Stimulated activated CD4-positive, alpha-beta T cell treated with anti-CD3 and anti-CD28 coated beads, Interleukin-15, amount 100 ng/mL, for 24 hours (primary cell): ENCODE measurements at places on chromosomes 1 and 21.

GRCh38 chr1:85404408-85404807 lies 60.6 kb downstream of the DDAH1 start:
- no peak for DNase-seq

GRCh38 chr1:41236781-41237180 lies 5.3 kb downstream of the SCMH1 start:
- no peak for DNase-seq

DNA sequence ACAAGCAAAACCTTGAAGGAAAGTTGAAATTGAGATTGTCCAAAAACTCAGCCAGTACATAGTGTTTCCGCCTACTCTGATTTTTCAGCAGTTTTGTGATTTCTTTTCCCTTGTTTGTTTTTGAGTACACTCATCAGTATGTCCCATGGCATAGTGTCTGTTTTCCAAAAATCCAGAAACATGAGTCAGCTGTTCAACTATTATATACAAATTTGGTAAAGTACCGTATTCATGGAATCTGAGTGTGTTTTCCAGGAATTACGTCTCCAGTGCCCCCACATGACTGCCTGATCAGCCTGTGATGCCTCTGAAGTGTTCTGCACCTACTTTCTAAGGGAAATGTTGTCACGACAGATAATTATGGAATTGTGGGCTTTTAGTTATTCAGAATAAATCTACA lies 186.8 kb downstream of the LTN1 start:
- DNase-seq = no peak

GRCh38 chr1:43056981-43057391 lies 98.3 kb upstream of the SLC2A1 start:
- DNase-seq = no peak

- peak; percentile 96 for DNase-seq
Measured at GRCh38 chr21:36060159-36060921, at the start of gene SETD4. Gene SETD4, minus strand, starts transcription at chr21:36060526. Its CDS starts 1,638 bp downstream, at chr21:36058888.

GRCh38 chr21:35075546-35075945 lies 26.4 kb upstream of the RUNX1 start:
- DNase-seq = no peak

GRCh38 chr1:221015159-221015790 lies 136.0 kb downstream of the HLX start:
- DNase-seq = no peak

GRCh38 chr1:151508833-151509232 lies 2.4 kb upstream of the CGN start:
- DNase-seq = no peak

DNA sequence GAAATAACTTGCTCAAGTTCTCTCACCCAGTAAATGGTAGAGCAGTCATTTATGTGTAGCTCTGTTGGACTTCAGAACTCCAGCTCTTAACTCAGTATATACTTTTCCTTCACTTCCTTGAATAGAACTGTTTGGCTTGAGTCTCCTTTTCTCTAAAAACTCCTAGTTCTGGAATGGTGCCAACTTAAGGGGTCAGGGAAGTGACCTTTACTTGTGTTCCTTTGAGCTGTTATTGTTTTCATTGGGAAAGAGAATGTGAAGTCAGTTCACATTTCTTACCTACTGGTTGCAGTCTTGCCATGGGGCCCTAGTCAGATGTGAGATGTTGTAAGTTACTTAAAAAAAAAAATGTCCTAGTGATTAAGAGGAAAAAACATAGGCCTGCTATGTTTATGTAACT lies 77.0 kb upstream of the MACF1 start:
- DNase-seq = no peak

- DNase-seq = no peak
Measured at GRCh38 chr1:28815533-28816185, 3.7 kb downstream of the OPRD1 start.

- no peak for DNase-seq
Measured at GRCh38 chr1:116356673-116357072, 16.4 kb upstream of the ATP1A1 start.

DNA sequence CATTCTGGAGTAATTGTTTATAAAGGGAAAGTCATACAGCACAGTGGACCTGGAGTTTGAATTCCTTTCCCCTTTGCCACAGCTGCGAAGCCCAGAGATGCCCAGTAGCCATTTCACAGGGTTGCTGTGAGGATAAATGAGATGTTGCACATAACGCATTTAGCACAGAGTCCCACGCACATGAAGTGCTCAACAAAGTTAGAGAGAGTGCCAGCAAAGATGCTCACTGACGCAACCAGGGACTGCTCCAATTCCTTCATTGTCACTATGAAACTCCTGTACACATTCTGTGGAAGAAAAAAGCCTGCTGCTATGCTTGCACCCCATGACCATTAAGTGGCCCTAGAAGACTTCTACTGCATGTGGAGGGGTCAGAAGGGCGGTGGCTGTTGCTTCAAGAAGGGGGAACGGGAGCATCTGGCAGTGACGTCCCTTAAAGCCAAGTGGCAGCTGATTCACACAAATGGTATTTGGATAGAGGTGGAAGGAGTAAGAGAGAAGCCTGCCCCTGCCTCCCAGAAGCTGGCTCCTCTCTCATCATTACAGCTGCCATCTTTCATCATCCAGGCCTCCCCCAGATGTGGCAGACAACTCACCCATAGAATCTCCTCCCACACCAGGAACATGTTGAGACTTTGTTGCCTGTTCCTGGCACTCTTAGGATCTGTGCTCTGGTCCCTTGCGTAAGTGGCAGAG lies 26.5 kb upstream of the VAV3 start:
- DNase-seq = no peak

- peak; percentile 30 for DNase-seq
Measured at GRCh38 chr1:240091614-240092300, at the start of gene FMN2. Gene FMN2, plus strand, starts transcription at chr1:240091883. Its CDS starts 227 bp downstream, at chr1:240092110.

DNA sequence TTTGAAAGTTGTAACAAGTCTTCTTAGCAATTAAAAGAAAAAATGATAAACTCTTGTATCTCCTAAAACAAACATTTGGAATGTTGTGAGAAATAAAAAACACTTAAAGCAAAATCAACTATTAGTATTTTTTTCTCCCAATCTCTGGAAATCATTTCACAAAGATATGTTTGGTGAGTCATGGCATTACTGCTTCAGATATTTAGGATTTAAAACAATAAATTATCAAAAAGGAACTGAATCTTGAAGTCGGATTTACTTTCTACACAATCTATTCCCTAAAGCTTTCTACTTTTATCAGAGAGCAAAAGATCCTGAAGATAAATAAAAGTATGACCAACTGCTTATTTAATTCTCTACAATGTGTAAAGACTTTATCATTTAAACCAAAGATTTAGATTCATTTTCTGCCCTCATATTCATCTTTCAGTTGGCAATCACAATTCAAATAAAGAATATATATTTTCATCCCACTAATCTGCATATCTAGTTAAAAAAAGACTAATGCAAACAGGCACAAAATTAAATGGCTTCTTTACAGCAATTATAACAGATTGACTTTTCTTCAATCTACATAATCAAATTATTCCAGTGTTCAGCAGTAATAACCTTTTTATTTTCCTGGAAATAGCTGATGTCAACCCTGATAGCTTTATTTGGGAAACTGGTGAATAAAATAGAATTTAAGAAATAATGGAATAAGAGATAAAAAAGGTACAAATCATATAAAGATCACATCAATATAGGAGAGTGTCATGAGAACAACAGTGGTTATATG lies 230.0 kb downstream of the COP1 start:
- DNase-seq = no peak

DNA sequence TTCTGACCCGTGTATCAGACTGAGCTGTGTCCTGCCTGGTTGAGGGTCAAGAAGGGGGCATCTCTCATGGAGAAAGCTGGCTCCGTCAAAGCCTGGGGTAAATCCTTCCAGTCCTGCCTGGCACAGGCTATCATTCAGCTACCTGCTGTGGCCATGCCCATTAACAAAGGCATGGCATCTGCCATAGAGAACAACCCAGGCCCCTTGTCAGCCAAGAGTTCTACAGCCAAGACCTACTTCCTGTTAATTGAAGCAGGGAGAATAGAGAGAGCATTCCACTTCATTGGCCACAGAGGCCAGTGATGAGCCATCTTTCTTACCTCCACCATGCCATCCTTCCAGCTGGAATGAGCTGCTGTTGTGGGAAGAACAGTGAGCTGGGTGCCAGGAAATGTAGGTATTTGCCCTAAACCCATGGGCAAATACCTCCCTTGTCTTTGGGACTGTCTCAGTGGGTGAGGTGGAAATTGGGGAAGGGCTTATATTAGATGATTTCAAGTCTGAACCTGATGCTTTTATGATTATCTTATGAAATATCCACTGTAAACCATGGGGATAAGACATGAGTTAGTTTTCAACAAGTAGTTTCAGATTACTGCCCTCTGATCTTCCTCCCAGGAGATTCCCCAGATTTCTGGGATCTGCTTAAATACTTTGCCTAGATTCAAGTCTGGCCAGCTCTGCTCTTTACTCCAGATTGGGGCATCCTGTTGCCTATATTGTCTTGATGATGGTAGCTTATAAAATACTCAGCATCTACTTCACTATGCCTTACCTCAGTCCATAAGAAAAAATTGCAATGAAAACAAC lies 11.2 kb upstream of the KCNQ4 start:
- DNase-seq = no peak

- DNase-seq = no peak
Measured at GRCh38 chr1:30368651-30369240, 354.6 kb downstream of the MATN1 start.

DNA sequence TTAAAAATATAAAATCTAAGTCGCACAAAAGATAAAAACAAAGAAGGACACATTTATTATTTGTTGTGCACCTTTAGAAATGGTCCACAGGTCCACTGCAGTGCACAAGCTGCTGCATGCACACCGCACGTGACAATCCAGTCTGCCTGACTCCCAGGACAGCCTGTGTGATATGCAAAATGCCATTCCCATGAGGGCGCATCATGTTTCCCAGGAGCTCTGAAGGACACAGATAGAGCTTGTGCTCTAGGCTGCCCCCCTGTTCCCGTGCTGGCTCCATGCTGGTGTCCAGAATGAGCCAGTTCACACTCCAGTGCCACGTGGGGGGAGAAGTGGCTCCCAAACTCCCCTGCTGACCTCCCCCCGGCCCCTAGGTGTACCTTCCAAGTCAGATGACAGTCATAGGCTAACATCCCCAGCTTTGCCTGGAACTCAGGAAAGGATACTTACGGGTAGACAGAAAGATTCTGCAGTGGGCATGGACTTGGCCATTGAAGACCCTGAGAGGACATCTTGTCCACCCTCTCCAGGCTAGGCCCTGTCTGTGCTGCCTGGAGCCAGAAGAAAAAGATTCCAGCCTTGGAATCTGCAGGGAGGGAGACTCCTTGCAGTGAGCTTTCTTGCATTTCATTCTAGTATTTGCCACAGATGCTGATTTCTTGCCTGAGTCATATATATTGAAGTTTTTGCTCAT lies 26.3 kb downstream of the RAB7B start:
- no peak for DNase-seq

DNA sequence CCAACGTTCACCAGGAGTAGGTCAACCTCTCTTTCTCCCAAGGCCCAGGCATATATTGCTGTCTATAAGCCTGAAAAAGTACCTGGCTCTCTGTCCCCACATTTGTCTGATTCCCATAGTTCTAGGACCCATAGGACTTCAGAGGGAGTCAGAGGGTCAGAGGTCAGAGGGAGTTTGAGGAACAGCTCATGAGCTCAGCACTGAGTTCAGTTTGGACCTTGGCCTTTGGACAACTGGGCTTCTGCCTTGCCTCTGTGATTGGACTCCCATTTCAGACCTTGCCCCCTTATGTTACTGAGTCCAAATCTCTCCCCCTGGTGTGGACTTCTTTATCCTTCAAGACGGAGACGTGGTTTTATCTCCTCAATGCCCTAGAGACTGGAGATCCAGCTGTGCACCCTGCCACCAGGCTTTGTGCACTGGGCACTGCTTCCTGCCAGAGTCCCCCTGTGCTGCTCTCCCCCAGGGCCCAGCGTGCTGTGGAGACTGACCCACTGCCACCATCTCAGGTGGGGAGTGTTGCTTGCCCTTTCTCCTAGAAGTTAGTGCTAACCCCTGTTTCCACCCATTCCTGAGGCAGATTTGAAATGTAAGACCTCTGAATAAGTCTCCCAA lies 3.2 kb downstream of the CTSE start:
- no peak for DNase-seq

GRCh38 chr1:35572296-35572695 lies 818 bp upstream of the TFAP2E start:
- DNase-seq = no peak

DNA sequence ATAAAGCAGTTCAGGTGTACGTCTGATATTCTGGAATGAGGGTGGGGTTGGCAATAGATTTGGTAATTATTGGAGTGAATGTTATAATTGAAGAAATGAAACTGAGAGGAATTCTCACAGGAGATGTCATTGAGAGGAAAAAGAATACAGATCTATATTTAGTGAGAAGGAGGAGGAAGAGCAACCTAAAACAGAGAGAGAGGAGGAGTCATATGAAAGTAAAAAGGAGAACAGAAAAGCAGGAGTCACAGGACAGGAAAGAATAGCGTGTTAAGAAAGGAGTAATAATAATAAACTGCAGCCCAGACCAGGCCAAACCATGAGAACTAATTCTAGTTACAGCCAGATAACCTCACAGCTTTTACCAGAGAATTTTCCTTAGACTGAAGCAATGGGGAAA lies 62.7 kb upstream of the MROH9 start:
- DNase-seq = no peak

DNA sequence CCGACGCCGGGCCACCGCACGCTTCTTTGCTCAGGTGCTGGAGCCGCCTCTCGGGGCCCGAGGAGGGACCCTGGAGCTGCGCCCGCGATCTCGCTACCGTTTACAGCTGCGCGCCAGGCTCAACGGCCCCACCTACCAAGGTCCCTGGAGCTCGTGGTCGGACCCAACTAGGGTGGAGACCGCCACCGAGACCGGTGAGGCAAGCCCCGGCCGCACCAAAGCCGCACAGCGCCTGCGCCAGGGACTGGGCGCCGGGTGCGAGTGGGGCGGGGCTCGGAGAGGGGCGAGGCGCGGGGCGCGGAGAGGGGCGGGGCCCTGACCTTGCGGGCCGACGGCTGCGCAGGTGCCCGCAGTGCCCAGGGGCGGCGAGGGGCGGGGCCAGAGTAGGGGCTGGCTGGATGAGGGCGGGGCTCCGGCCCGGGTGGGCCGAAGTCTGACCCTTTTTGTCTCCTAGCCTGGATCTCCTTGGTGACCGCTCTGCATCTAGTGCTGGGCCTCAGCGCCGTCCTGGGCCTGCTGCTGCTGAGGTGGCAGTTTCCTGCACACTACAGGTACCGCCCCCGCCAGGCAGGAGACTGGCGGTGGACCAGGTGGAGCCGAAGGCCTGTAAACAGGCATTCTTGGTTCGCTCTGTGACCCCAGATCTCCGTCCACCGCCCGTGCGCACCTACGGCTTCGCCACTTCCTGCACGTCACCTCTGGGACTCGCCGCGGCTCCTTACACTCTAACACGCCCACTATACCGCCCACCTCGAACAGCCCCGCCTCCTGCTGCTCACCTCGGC lies 9.8 kb upstream of the CDC20 start:
- peak; percentile 60 for DNase-seq

GRCh38 chr1:1283821-1284220 lies 3.6 kb downstream of the SCNN1D start:
- DNase-seq = no peak
